ENCODE measurements at places on chromosomes 11 and 22.

- no peak for DNase-seq
Observed at GRCh38 chr11:65541093-65541982, 16.5 kb downstream of the SCYL1 start.

DNA sequence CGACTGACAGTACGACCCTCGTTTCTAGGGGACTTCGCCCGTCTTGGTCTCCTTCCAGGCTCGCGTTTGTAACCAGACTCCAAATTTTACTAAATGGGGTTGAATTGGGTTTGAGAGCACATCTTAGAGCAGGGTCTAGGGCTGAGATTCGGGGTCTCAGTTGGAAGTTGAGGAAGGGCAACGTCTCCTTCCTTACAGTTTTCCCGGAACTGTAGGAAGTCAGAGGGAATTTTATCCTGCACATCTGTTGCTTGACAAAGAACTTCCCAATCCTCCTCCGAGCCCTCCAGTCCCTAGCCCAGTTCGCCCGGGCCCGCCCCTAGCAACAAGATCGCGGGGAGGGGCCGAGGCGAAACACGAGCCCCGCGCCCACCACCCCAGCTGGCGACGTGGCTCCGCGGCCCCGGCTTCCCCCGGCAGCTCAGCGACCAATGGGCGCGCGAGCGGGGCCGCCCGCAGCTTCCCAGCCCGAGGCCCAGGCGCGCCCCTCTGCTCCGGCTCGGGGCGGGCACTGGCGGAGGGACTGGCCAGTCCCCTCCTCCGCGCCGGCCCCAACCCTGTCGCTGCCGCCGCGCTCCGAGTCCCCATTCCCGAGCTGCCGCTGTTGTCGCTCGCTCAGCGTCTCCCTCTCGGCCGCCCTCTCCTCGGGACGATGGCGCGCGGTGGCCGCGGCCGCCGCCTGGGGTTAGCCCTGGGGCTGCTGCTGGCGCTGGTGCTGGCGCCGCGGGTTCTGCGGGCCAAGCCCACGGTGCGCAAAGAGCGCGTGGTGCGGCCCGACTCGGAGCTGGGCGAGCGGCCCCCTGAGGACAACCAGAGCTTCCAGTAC lies at the start of gene RCN1:
Gene RCN1 (plus strand): TSS at position 530 of the 826 bp plus-strand sequence. CDS start 123 bp downstream, at position 653.
- peak; percentile 84 for DNase-seq

DNA sequence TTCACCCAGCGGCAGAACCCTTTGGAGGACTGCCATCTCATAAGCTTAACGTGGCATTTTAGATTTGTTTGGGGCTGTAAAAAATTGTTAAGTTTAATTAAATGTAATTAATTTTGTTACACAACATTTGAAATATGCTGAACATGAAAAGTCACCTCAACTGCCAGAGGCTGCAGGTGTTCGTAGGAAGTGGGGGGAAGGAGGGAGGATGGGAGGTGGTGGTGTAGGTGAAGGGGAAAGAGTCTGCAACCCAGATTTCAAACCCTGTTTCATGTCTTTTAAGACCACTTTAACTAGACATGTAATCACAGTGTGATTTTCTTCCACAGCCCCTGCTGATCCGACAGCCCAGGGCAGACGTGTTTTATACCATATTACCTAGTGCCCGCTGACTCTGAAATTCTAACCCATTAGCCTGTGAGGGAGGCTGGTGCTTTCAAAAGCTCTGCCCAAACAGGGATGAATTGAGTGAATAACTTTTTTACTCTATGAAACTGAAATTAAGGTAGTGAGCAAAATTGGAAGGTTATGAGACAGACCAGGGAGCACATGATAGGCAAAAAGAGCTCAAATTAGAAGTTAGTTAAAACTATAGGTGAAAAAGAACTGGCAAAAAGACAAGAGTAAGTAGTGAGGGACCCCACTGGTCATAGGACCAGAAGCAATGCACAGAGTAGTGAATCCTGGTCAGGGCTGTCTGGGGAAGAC lies 279.8 kb downstream of the DDX10 start:
- DNase-seq: no peak

GRCh38 chr11:108609682-108610081 lies 16.1 kb upstream of the EXPH5 start:
- DNase-seq: no peak

DNA sequence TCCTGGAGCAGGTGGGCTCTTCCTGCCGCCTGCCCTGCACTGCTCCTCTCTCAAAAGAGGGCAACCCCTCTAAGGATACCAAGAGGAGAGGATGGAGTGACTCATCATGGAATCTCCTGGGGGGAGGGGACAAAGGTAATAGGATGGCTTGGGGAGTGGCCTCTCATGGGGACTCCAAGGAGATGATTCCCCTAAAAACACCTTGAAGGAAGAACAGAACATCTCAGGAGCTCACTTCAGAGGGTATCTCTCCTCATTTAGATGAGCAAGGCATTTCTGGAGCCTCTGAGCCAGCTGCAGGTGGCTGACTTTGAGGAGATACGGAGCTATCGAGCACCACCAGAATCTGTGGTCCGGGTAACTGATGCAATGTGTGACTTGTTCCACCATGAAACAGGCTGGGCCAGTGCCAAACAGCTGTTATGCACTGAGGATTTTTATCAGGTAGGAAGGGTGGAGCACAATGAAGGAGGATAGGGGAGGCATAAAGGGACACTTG lies 40.2 kb downstream of the RRP8 start:
- no peak for DNase-seq

GRCh38 chr11:60208146-60208895 lies 25.4 kb upstream of the MS4A6A start:
- DNase-seq: no peak

GRCh38 chr22:22684580-22685561 lies 40.5 kb downstream of the GGTLC2 start:
- DNase-seq: no peak

GRCh38 chr22:31626427-31627150 lies 35.4 kb downstream of the PISD start:
- no peak for DNase-seq

GRCh38 chr22:37581504-37581903 lies 1.6 kb upstream of the LGALS2 start:
- no peak for DNase-seq

DNA sequence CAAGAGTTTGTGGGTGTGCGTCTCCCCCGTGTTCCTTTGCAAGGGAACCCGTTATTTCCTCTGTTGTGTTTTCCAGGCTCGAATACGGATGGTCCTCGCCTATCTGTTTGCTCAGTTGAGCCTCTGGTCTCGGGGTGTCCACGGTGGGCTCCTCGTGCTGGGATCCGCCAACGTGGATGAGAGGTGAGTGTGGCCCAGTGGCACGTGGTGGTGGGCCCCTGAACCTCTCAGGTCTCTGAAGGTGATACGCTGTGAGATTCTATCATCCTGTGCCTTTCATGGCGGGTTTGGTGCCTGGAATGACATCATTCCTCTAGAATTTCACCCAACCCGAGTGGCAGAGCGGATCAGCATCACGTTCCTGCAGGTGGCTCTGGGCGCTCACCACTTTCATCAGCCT lies 32.5 kb downstream of the NADSYN1 start:
- DNase-seq: no peak

DNA sequence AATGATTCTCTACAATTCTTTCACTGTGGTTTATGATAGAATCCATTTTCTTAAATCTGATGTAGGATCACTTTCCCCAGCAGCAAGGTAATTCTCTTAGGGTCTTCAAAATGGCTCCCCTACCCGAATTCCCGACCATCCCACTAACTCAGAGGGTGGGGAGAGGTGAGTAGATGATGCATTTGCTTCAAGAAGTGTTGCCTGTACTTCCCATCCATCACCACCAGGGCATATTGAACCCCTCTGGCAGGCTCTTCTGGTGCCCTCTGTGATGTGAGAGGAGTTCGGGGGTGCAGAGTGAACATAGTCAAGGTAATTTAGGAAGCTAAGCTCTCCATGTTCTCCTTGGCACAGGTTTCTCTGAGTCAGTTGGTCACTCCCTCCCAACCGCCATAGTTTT lies 52.3 kb downstream of the ZNRF3 start:
- no peak for DNase-seq

GRCh38 chr22:43846966-43847365 lies 15.3 kb downstream of the SULT4A1 start:
- DNase-seq: no peak

DNA sequence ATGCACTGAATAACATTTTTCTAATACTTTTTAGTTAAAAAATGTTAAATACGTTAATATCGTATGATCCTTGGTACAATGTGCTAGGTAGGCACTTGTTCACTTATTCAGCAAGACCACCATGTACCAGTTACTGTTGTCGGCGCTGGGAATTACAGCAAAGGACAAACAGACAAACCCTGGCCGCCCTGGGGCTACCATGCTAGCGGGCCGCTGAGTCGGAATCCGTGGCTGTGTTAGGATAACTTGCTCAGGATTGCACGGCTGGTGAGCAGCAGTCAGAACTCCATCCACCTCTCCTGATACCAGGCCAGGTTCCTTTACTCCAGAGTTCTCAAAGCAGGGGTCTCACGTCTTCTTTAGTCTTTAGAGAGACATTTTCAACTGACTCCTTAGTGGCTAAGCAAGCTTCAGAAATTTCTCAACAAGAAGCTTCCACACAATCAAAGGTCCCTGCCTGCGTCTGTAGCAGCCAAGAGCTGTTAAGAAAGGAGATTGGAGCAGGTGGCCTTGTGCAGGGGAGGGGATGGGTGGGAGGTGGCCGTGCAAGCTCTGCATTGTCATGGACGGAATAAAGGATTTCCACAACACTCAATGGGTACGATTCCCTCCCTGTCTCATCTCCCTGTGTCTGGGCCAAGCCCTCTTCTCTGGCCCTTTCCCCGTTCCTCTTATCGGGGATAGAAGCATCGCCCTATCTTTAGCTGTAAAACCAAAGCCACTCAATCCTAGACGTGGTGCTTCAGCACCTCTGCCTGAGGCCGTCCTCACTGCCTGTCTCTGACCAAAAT lies 39.8 kb upstream of the NNMT start:
- DNase-seq: no peak

DNA sequence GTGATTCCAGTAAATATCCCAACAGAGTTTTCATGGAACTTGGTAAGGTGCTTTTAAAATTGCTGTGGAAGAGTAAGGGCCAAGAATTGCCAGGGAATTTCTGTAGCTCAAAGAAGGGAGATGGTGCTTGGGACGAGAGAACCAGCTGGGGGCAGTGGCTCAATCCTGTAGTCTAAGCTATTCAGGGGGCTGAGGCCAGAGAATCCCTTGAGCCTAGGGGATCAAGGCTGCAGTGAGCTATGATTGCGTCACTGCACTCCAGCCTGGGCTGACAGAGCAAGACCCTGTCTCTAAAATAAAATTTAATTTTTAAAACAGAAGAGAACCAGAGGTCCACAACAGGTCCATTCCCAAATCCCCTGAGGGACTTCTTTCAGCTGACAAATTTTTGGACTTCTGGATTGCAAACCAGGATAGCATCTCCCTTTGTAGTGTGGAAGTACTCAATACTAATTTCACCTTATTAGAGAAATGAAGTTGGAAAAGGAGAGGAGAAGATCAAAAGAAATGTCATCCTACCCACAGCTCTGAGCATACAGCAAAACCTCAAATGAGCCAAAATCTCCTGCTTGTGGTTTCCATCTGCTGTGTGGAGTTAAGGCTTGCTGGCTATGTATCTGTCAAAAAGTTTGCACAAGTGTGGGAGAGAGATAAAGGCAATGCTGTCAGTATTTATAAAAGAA lies 59.2 kb upstream of the CLPB start:
- no peak for DNase-seq

Measured in fibroblast of skin of left biceps (primary cell).